ENCODE measurements at places on chromosomes 16 and 17.

- DNase-seq = no peak
Observed at GRCh38 chr16:57645691-57646387, 17.4 kb downstream of the ADGRG1 start.

GRCh38 chr16:1096169-1097082 lies at the start of gene C1QTNF8:
Gene C1QTNF8 (minus strand): TSS chr16:1096244. CDS start chr16:1094922, 1,322 bp downstream.
- DNase-seq = no peak

DNA sequence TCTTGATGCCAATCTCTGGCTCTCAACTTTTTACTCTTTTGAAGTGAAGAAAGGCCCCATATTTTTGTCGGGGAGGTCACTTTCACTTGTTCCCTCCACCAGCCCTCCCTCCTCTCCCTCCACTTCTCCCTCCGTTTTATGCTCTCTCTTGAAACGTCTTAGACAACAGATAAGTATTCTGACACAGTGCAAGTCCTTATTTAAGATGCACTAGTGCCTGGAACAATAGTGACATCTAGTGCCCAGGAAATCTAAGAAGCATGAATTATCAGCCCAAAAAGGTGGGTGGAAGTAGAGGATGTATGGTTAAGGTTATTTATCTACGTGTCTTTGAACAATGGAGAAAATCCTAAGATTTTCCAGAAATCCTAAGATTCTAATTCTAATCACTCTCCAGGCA lies 17.9 kb downstream of the PSME3IP1 start:
- DNase-seq = peak; percentile 83

DNA sequence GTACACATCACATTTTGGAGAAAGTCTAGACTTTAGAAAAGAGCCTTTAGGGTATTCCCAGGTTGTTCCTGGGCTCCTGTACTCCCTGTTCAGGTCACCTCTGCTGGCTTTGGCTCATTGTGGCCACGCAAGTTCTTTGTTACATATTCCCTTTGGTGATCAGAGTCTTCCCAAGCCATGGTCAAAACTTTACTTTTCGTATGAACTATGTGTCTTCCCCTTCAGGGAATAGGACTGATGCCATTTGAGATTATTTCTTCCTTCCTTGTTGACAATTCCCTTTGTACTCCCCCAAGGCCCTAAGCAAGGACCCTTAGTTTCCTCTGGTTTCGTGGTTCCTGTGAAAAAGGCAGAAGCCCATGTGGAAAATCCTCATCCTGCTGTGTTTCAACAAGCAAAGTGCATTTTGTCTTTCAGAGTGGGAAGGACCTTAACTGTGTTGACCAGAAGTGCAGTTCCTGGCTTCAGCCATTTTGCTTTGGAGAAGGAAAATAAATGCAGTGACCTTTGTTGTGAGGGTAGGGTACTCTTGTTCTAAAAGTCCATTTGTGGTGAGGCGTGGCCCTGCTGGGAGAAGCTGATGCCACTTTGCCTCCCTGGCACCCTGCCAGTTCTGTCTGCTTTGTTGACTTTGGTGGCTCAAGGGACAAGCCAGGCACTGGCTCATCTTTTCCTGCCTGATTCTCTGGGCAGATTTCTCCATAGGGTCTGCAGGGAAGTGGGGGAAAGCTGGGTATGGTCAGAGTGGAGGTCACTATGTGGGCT lies 55.1 kb downstream of the ZNRF1 start:
- no peak for DNase-seq

DNA sequence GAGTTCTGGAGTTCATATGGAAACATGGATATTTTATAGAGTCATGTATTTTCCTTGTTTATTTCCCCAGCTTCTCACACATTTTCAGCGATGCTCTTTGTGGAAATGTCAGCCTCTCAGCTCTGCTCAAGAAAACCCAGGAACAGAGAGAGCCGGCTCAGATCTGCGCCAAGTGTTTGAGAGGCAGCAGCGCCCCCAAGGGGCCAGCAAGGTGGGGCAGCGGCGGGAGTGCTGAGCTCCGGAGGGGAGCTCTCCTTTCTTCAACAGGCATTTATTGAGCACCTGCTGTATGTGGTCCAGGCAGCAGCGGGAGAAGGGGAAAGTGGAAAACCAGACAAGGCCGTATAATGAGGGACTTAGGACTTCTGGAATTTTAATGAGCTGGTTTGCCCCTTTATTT lies 421.1 kb upstream of the C16orf82 start:
- no peak for DNase-seq

- peak; percentile 16 for DNase-seq
Observed at GRCh38 chr16:29645694-29646187, 17.3 kb upstream of the SPN start.

DNA sequence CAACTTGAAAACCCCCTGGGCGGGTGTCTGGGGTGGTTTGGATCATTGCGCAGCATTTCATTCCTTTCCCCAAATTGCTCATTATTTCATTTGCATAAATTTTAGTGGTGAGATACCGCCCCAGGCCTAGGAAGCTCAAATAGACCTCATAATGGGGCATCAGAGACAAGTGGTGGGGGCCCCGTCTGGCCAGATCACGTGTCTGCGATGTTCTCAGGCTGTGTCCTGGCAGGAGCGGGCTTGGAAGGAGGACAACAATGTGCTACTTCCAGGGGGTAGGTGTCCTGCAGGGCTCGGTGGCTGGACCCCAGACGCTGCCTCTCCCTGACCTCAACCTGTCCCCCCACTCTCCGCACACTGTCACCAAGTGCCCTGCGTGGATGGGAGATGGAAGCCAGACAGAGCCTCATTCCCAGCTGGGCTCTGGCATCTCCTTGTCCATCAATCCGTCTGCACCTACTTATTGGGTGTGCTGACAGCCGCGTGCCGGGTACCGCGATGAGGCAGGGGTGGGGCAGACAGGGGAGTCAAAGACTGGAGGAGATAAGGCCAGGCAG lies 116.9 kb downstream of the NTN1 start:
- no peak for DNase-seq

- DNase-seq = no peak
Observed at GRCh38 chr17:57516290-57517230, 228.5 kb downstream of the CCDC182 start.

DNA sequence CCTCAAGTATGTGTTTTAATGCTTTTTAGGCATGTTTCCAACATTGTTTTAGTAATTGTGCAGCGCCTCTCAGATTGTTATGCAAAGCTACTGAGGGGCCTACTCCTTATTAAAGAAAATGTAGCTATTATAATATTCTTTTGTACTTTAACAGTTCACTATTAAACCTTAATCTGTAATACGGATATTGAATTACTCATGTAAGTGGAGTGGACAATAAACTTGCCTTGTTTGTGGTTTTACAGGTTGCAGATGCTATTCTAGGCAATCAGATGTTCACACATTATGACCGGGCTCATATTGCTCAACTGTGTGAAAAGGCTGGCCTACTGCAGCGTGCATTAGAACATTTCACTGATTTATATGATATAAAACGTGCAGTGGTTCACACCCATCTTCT lies 41.0 kb downstream of the PTRH2 start:
- peak; percentile 62 for DNase-seq

DNA sequence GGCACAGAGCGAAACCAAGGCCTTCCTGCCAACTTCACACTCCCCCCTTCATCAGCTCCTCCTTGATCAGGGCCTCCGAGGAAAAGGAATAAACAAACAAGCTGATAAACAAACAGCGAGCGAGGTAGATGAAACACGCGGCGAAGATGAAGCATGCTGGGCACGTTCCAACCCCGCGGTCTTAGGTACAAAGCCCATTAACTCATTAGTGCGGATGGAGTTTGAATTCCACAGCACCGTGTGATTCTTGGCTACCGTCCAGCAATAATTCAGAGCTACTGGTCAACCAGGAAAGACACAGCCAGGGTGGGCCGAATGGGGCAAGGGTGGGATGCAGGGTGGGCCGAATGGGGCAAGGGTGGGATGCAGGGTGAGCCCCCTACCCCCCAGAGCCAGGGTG lies 67.3 kb downstream of the RBFOX3 start:
- no peak for DNase-seq

DNA sequence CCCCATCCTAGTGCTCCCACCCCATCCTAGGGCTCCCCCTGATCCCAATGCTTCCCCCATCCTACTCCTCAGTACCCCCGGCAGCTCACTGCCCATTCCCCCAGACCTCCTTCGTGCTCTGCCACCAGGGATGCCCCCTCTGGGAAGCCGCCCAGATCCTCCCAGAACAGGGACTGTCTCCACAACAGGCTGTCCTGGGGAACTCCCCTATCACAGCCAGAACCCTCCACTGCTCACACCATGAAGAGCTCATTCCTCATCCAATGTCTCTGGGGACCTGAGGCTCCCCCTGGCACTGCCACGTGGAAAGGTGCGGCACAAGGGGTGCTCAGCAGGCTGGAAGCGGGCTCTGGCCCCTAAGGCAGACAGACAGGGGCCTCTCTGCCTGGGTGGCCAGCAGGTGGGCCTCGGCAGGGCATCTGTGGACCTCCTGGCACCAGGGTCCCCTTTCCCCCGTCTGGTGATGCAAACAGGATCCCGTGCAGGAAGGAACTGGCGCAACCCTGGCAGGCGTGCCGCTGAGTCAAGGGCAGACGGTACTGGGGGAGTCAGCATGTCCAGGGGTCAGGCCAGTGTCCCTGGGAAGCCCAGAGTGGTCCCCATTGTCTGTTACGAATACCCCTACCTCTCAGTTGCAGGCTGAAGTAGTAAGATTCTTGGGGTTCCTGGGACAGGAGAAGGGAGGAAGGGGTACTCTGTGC lies 14.8 kb upstream of the PVALEF start:
- no peak for DNase-seq

DNA sequence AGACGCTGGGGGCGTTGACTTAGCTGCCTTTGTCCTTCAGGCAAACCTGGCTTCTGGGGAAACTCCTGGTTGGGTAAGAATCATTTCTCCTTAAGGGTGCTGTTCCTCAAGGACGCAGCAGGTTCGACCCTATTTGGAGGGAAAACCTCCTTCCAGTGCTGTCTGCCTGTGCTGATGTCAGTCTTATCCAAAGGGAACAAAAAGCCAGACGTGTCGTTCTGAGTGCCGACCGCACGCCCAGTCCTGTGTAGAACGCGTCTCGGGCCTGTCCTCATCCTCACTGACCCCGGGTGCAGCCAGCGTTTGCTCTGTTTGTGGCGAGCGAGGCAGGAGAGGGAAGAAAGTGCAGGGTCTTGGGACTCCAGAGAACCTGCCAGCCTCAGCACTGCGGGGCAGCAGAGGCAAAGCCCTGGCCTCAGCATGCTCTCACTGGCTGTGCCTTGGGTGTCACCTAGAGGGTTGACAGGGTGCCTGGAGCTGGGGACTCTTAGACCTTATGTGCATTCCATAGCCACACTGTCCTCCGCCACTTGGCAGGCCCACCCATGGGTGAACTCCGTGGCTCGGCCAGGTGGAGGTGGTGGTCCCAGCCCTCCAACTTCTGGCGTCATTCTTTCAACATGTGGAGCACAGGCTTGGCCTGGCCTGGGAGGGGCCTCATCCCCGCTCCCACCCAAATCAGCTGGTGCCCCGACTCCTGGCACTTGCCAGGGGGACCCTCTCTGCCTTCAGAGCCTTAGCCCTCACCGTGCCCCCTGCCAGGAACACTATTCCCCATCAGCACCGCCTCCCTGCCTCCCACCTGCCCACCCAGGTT lies 6.0 kb downstream of the SNN start:
- DNase-seq = no peak

- DNase-seq = no peak
Observed at GRCh38 chr16:25855063-25855462, 163.3 kb downstream of the HS3ST4 start.

DNA sequence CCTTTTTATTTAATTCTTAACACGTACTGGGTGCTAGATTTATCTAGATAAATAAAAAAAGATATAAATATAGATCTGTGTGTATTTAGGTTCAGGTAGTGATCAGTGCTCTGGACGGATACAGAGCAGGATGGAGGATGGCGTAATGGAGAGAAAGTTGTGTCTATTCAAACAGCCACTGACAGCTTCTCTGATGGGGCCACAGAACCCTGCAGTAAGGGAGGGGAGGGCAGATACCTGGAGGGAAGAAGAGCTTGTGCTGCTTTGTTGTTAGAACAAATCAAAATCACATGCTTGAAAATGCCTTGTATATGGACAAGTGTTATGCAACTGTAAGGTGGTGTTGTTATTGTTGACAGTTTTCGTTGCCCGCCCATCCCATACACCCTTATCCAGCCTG lies 170.2 kb downstream of the UTP18 start:
- DNase-seq = no peak

DNA sequence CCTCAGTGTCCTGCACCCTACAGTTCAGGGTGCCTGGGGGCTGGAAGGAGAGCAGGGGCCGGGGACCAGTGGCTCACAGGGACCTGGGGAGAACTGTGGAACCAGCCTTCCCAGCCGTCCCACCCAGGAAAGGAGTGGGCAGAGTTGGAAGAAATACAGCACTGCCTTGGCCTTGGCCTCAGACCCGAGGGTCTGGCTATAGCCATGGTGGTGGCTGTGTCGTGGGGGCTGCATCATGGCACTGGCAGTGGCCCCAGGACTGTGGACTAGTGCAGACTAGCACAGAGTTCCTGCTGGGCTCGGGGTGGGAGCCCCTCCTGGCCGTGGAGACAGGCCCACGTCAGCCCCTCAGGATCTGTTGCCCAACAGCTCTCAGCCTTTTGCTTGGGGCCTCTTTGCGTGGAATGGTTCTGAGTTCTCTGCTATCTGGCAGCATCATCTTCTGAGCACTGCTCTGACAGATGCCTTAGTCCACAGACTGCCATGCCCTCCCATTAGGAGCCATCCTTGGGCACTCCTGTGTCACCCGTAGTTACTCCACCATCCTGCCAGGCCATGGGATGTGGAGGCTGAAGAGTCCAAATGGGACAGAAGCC lies 12.6 kb upstream of the DNASE1 start:
- DNase-seq = no peak

- DNase-seq = peak; percentile 85
Observed at GRCh38 chr16:75385507-75386152, 47.7 kb downstream of the CFDP1 start.

GRCh38 chr17:57154921-57155320 lies 69.9 kb downstream of the AKAP1 start:
- DNase-seq = no peak

GRCh38 chr16:55225972-55226542 lies 97.9 kb upstream of the IRX6 start:
- DNase-seq = no peak

DNA sequence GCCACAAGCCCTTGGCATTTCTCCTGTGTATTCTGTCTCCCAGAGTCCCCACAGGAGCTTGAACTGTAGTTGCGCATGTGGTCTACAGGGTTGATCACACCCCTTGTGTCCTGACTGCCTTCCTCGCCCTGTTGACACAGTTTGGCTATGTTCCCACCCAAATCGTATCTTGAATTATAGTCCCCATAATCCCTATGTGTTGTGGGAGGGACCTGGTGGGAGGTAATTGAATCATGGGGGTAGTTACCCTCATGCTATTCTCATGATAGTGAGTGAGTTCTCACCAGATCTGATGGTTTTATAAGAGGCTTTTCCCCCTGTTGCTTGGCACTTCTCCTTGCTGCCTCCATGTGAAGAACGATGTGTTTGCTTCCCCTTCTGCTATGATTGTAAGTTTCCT lies 21.2 kb downstream of the ADAD2 start:
- no peak for DNase-seq
